ENCODE measurements at places on chromosomes 6 and 20. TPM values are rescaled to one million over a fixed set of nuclear protein-coding genes. Genes with fewer than 3 reads are reported as not detected.

DNA sequence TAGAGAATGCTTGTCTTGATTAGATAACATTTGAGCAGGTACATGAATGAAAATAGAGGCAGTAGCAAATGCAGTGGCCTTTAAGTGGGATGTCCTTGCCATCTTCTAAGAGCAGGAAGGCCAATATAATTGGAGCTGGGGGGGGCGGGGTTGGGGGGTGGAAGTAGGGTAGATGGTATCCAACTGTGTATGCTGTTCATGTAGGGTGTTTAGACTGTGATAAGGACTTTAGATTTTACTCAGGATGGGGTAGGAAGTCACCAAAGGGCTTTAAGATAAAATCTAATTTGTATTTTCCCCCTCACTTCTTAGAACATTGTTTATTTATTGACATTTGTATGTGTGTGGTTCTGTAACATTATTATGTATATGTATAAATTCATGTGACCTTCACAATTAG lies 12.0 kb downstream of the TAB2 start:
- peaks cover 45% of the 10 kb centered on the region for H3K4me1 ChIP-seq
- H3K36me3 ChIP-seq, result no peaks in the 10 kb centered on the region
- H3K27ac ChIP-seq, result no peak overlapping the region
- no peaks in the 10 kb centered on the region for H3K27me3 ChIP-seq

GRCh38 chr6:83511901-83512681 lies at the start of gene PRSS35:
TSS of gene PRSS35 (plus strand) at chr6:83512534. CDS start at chr6:83523442, 10,908 bp downstream.
- H3K4me3 ChIP-seq, result peak within 1 kb of the TSS; percentile 51
- H3K27ac ChIP-seq, result peak within 1 kb of the TSS; percentile 38
- H3K27me3 ChIP-seq, result no peaks in the 10 kb centered on the region
- no peaks in the 10 kb centered on the region for H3K36me3 ChIP-seq
- H3K4me1 ChIP-seq, result peaks cover 13% of the 10 kb centered on the region
- peak; percentile 62 for DNase-seq

GRCh38 chr20:59724457-59725366 lies 120.4 kb downstream of the PHACTR3 start:
- no peaks in the 10 kb centered on the region for H3K27me3 ChIP-seq
- H3K4me3 ChIP-seq, result no peak overlapping the region
- DNase-seq, result peak; percentile 36
- no peaks in the 10 kb centered on the region for H3K4me1 ChIP-seq
- H3K36me3 ChIP-seq, result no peaks in the 10 kb centered on the region
- H3K27ac ChIP-seq, result no peak overlapping the region

DNA sequence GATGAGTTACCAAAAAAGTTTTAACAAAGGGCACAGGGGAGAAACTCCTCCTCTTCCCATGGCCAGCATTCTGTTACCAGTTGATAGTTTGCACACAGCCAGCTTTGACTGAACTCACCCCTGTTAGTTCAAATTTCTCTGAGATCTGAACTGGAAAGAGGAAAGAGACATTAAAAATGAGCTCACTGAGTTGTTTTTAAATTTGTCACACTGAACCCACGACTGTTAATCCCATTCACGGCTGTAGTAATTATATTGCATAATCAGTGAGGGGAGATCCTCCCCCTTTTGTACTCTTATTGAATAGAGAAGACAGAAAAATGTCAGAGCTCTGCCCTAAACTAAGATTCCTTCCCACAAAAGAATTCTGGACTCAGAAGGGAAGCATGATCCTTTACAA lies 17.5 kb upstream of the DSP start:
- no peaks in the 10 kb centered on the region for H3K27me3 ChIP-seq
- no peak overlapping the region for H3K27ac ChIP-seq
- H3K4me3 ChIP-seq, result no peak overlapping the region

- no peak overlapping the region for H3K4me3 ChIP-seq
- no peaks in the 10 kb centered on the region for H3K27me3 ChIP-seq
- H3K27ac ChIP-seq, result no peak overlapping the region
- H3K4me1 ChIP-seq, result no peaks in the 10 kb centered on the region
- no peaks in the 10 kb centered on the region for H3K36me3 ChIP-seq
- no peak for DNase-seq
Measured at GRCh38 chr6:14232889-14233288, 115.3 kb downstream of the CD83 start.

The BMP2 gene
- total RNA-seq, result 8.9 TPM

Data from right atrium auricular region (tissue), 2 donors.